GM06990 (cell line): ENCODE measurements at places on chromosomes 4 and X.

- no peak for DNase-seq
Measured at GRCh38 chrX:41033299-41033698, 51.9 kb upstream of the USP9X start.

DNA sequence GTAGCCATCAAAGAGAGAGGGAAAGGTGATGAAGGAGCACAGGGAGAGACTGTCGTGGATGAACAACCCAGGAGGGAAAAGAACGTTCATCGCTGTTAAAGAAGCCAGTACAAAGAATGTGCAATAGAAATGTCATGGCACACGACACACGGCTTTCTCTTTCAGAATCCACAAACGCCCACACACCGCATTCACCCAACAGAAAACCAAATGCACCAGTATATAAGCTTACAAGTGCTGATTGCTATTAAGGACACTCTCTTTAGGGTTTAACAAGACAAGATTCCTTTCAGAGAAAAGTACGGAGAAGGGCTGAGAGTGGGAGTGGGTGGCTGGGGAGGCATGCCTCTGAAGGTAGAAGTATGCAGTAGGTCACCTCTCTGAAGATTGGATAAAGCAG is 80.2 kb downstream of the C4orf51 start:
- no peak for DNase-seq

GRCh38 chr4:48300004-48300403 is 30.4 kb upstream of the TEC start:
- DNase-seq: no peak

DNA sequence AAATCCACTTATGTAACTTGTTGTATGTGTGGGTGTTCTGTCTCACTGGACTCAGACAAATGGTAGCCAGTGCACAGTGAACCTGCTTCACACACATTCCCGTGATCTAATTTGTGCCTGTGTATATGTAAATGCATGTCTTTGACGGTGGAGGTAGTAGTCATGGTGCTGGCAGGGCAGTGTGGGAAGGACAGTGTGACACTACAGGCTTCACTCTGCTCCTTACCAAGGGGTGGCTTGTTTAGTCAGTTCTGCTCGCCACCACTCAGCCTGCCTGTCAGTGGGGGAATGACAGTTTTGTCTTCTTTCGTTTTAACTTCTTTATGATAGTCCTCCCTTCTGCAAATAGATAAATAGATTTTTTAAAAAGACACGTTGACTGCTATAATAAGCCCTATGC is 17.7 kb upstream of the PAQR3 start:
- DNase-seq: no peak

- DNase-seq: no peak
Measured at GRCh38 chr4:40421839-40422708, 86.9 kb downstream of the CHRNA9 start.

- DNase-seq: no peak
Measured at GRCh38 chrX:24728530-24728929, 34.8 kb downstream of the POLA1 start.
